Right ventricle myocardium superior (tissue), 1 donor: ENCODE measurements at places on chromosomes 11 and 22. TPM values are rescaled to one million over a fixed set of nuclear protein-coding genes. Genes with fewer than 3 reads are reported as not detected.

Gene OR51E2
- 0.13 TPM for total RNA-seq

Gene MYEOV
- not detected for total RNA-seq

Gene SYCE3
- not detected for total RNA-seq

Gene FAM180B
- total RNA-seq: not detected

Gene RAG2
- total RNA-seq: not detected

Gene SUSD2
- 2.6 TPM for total RNA-seq

Gene TRIM51
- not detected for total RNA-seq
